ENCODE measurements at places on chromosomes 2 and 18.
A peak's percentile ranks its signal among the peaks of the same experiment; 100 is the strongest.

DNA sequence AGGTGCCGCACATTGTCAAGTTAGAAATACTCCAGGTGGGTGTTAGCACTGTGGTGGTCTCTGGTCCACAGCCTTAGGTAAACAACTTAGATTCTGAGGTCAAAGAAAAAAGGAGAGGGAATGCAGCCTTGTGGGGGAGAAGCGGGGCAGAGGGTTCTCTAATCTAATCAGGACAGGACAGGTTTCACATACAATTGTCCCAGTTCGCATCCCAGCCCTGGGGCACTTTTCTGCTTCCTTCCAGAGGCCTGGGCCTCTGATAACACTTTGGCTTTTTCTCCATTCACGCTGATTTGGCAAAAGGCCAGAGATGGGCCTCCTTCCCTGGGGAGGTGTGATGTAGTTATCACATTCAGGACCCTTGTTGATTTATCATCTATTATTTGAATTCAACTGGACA is 32.5 kb downstream of the SLC1A4 start:
- H3K4me1 ChIP-seq = peaks cover 48% of the 10 kb centered on the region
- DNase-seq = no peak
- peaks cover 41% of the 10 kb centered on the region for H3K36me3 ChIP-seq
- H3K4me3 ChIP-seq = no peak overlapping the region
- H3K27ac ChIP-seq = no peak overlapping the region

DNA sequence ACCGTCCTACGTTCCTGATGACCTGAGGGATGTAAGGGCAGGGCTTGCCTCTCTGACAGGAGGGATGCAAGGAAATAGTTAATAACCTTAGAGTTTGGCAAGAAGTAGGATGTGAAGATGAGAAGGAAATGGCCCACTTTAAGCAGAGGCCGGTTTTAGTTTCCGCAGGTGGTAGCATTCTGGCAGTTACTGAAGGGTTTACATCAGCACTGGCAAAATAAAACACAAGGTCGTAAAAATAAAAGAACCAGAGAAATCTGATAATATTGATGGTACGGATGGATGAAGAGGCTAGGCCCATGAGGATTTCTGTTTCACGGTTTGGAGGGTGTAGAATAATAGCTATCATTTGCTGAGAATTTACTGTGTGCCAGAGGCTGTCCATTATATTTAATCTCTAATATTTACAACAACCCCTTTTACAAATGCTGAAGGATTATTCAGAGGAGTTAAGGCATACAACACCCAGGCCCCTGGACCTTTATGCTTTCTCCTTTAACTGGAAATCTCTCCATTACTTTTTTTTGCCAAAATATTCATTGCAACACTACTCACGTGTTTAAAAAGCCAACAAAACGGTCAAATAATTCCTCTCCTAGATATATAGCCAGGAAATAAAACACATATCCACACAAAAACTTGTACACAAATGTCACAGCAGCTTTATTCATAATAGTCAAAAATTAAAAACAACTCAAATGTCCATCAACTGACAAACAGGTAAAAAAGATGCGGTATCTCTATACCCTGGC is 28.5 kb downstream of the DAPL1 start:
- H3K27me3 ChIP-seq = no peaks in the 10 kb centered on the region
- no peaks in the 10 kb centered on the region for H3K36me3 ChIP-seq

- H3K4me1 ChIP-seq = peaks cover 8% of the 10 kb centered on the region
- peaks cover 7% of the 10 kb centered on the region for H3K36me3 ChIP-seq
- no peaks in the 10 kb centered on the region for H3K27me3 ChIP-seq
- no peak for DNase-seq
- H3K27ac ChIP-seq = no peak overlapping the region
These were observed 5.6 kb downstream of the PPP4R1 start for GRCh38 chr18:9608728-9609127.

DNA sequence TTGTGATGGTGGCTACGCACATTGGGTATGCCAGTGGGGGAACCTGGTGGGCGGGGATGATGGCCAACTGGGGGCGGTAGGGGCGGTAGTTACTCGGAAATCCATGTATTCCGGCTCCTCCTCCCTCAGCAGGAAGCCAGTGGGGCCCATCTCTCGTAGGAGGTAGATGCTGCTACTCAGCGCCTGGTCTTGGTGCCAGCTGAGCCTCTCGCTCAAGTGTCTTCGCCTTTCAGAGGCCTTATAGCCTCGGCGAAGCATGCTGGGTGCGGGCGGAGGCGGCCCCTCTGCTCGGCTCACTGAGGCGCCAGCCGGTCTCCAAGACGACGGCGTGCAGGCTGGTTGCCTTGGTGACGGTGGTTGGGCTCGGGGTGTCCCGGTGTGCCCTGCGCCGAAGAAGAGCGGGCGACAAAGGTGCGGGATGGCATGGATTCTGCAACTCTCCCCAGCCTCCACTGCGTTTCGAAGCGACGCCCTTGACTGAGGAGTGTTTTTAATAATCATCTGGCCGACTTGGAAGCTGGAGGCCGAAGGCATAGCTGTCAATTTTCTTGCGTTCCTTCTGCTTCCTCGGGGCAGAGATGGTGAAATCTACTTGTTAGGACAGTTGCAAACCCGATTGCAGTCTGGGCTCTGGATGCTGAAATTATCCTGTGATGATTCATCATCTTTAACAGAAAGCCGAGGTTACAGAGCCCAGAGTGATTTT is at the start of gene ZSWIM2:
TSS of gene ZSWIM2 (minus strand) at position 298 of the 706 bp plus-strand sequence. CDS start at position 258, 40 bp downstream.
- H3K27ac ChIP-seq = peak within 1 kb of the TSS; percentile 67
- peak; percentile 69 for DNase-seq
- peak within 1 kb of the TSS; percentile 61 for H3K4me3 ChIP-seq
- peaks cover 14% of the 10 kb centered on the region for H3K4me1 ChIP-seq
- H3K36me3 ChIP-seq = no peaks in the 10 kb centered on the region

DNA sequence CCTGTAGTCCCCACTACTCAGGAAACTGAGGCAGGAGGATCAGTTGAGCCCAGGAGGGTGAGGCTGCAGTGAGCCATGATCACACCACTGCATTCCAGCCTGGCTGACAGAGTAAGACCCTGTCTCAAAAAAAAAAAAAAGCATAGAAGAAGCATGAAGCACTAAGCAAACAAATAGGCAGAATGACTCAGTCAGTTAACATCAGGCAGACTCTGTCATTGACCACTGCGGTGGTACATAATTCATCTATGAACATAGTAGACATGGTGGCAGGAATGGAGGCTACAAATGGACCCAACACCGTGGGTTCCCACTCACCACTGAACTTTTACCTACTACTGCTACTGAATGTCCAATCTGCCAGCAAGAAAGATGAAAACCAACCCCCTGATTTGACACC is 7.6 kb upstream of the ASXL2 start:
- DNase-seq = no peak
- no peak overlapping the region for H3K27ac ChIP-seq
- H3K4me1 ChIP-seq = no peaks in the 10 kb centered on the region
- no peaks in the 10 kb centered on the region for H3K27me3 ChIP-seq
- H3K36me3 ChIP-seq = no peaks in the 10 kb centered on the region
- H3K4me3 ChIP-seq = no peak overlapping the region

DNA sequence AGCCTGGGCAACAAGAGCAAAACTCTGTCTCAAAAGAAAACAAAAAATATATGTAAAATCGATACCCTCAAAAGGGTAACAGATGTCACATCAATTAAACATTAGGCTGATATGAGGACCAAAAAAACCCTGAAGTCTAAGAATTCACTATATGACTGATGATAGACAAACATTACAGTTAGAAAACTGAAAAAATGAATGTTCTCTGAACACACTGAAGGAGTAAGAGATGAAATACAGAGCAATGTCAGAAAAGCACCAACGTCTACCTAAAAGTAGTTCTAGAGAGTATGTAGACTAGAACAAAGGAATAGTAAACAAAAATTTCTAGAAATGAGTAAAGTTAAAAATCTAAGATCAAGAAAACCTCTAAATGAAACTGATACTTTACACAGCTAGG is 81.9 kb downstream of the SLC66A3 start:
- H3K27ac ChIP-seq = no peak overlapping the region
- H3K27me3 ChIP-seq = no peaks in the 10 kb centered on the region
- H3K36me3 ChIP-seq = peaks cover 2% of the 10 kb centered on the region

DNA sequence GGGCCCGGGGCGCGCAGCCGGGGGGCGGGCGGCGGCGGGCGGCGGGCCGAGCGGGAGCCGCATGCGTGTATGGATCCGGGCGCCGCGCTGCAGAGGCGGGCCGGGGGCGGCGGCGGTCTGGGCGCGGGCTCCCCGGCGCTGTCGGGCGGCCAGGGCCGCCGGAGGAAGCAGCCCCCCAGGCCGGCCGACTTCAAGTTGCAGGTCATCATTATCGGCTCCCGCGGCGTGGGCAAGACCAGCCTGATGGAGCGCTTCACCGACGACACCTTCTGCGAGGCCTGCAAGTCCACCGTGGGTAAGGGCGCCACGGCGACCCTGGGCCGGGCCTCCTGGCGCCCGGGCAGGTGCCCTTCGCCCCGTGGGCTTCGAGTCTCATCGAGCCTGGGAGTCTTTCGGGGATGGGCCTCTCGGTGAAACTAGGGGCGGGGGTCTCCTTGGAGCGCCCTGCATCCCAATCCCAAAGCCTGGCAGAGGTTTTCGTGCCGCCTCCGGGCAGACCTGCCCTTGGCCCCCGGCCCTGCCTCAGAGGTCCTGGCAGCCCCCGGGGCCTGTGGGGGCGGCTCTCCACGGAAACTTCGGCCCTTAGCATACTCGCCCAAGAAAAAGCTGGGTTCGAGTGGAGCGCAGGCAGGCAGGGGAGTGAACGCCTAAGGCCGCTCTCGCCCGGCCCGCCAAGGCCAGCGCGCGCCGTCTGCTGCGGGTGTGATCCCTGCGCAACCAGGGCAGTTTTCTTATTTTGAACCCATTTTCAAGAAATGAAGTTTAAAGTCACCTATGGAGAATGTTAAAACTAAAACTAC is 622 bp downstream of the RAB12 start:
- peaks cover 26% of the 10 kb centered on the region for H3K4me1 ChIP-seq
- peaks cover 5% of the 10 kb centered on the region for H3K27me3 ChIP-seq
- no peak for DNase-seq

DNA sequence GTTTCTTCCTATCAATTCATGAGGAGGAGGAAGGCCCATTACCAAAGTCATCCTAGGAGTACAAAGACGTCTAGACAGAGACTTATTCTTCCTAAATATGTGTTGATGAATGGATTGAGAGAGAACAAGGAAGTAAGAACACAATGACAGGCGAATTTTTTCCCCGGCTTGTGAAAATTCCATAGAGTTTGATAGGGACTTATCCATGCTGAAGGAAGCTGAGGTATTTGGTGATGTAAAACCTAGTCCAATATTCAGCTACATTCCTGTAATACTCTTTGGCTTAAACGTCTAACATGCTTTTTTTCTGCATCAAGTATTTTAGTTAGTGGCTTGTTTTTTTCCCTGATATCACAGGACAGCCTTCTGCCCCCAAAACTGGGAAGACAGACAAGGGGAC is 121.9 kb upstream of the MYT1L start:
- no peak overlapping the region for H3K4me3 ChIP-seq
- no peaks in the 10 kb centered on the region for H3K4me1 ChIP-seq
- no peak for DNase-seq
- no peaks in the 10 kb centered on the region for H3K27me3 ChIP-seq
- H3K27ac ChIP-seq = no peak overlapping the region

GRCh38 chr2:128269990-128270671 is 48.5 kb downstream of the HS6ST1 start:
- no peaks in the 10 kb centered on the region for H3K27me3 ChIP-seq
- H3K36me3 ChIP-seq = peaks cover 16% of the 10 kb centered on the region
- H3K4me1 ChIP-seq = no peaks in the 10 kb centered on the region
- DNase-seq = no peak
- no peak overlapping the region for H3K4me3 ChIP-seq
- H3K27ac ChIP-seq = no peak overlapping the region

GRCh38 chr18:23283916-23284430 is 148.7 kb downstream of the CABLES1 start:
- H3K4me1 ChIP-seq = no peaks in the 10 kb centered on the region
- DNase-seq = no peak
- H3K27ac ChIP-seq = no peak overlapping the region
- no peaks in the 10 kb centered on the region for H3K27me3 ChIP-seq
- H3K4me3 ChIP-seq = no peak overlapping the region
- no peaks in the 10 kb centered on the region for H3K36me3 ChIP-seq

GRCh38 chr2:205613970-205614559 is 68.2 kb upstream of the NRP2 start:
- H3K27ac ChIP-seq = no peak overlapping the region
- no peak overlapping the region for H3K4me3 ChIP-seq
- peaks cover 7% of the 10 kb centered on the region for H3K27me3 ChIP-seq
- no peaks in the 10 kb centered on the region for H3K36me3 ChIP-seq
- DNase-seq = no peak

DNA sequence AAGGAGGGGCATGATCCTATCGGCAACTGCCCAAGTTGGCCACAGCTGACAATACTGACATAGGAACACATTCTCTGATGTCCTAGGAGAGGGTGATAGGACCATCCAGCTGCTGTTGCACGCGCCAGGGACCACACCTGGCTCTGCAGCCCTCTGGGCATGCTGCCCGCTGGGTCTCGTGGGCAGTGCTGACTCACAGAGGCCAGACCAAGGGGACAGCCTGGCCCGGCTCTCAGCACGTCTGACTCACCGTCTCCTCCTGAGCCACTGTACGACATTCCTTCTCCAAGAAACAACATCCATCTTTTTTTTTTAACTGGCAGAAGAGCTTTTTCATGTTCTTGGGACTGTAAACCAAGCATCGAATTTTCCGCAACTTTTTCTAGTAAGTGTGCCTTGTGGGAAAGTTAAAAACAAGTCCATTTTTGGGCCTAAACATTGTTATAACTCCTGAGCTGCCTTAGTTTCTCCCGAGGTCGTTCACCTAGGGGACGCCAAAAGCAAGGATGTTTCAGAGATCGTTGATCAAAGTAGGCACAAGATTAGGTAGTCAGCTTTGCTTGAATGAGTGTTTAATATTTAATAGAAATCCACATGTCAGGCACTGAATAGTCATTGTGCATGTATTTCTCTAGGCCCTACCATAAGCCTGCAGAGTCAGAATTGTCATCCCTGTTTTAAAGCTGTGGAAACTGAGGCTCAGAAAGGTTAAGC is 100.3 kb downstream of the TTC32 start:
- H3K27ac ChIP-seq = no peak overlapping the region
- no peaks in the 10 kb centered on the region for H3K4me1 ChIP-seq
- no peak overlapping the region for H3K4me3 ChIP-seq
- H3K36me3 ChIP-seq = no peaks in the 10 kb centered on the region

GRCh38 chr2:169525434-169525833 is 15.9 kb downstream of the KLHL41 start:
- no peaks in the 10 kb centered on the region for H3K27me3 ChIP-seq
- H3K36me3 ChIP-seq = peaks cover 7% of the 10 kb centered on the region
- H3K4me1 ChIP-seq = no peaks in the 10 kb centered on the region
- no peak overlapping the region for H3K27ac ChIP-seq
- DNase-seq = no peak
- no peak overlapping the region for H3K4me3 ChIP-seq

DNA sequence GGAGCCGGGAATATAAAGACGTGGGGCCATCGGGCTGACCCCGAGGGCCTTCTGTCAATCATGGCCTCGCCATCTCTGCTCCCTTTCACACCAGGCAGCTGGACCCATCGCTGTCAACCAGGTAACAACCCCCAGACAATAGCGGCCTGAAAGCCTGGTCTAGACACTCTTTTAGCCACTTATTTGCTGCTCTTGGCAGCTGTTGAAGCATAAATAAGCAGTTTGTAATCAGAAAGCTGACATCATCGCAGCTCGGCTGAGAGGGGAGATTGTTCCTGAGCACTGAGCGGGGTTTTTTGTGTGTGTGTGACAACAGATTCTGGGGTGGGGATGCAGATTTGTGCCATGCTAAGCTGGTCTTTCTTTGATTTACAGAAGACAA is 423.6 kb upstream of the POU3F3 start:
- no peak for DNase-seq
- no peaks in the 10 kb centered on the region for H3K4me1 ChIP-seq
- H3K27me3 ChIP-seq = peaks cover 6% of the 10 kb centered on the region
- no peaks in the 10 kb centered on the region for H3K36me3 ChIP-seq
- H3K27ac ChIP-seq = no peak overlapping the region
- no peak overlapping the region for H3K4me3 ChIP-seq

All from CD14-positive monocyte (primary cell).